ENCODE measurements at places on chromosomes 1 and 21. TPM values are rescaled to one million over a fixed set of nuclear protein-coding genes. Genes with fewer than 3 reads are reported as not detected.

DNA sequence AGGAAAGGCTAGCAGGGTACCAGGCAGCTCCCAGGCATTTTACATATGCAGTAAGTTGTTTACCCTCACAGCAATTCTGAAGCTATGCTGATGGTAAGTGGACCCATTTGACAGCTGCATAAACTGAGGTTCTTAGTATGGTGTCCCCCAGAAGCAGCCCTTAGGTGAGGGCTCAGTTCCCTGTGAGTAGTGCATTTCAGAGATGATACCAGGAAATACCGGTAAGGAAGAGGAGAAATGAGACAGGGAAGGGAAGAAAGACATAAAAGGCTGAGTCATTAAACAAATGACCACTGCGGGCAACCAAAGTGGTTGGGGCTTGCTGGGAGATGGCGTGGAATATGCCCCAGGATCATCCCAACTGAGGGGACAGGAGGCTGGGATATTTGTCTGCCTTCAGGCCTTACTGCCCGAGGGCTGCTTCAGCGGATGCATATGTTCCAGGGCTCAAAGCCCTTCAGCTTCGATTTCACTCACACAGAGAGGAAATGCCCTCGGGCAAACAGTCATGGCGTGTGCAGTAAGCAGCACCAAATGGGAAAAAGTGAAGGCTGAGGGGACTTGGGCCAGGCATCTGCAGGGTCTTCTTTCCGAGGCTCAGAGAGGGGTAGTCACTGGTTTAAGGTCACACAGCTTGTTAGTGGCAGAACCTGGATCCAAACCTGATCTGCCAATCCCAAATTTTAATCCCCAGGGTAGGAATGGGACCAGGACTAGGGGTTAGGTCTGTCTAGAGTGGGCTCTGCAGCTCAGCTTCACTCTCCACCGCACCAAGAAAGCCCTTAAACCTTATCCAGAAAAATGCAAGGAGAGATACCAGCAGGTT lies 133.7 kb upstream of the RUNX3 start:
- DNase-seq, result no peak

- no peak for DNase-seq
These were observed 2.7 kb upstream of the MIS18A start for GRCh38 chr21:32281531-32281930.

DNA sequence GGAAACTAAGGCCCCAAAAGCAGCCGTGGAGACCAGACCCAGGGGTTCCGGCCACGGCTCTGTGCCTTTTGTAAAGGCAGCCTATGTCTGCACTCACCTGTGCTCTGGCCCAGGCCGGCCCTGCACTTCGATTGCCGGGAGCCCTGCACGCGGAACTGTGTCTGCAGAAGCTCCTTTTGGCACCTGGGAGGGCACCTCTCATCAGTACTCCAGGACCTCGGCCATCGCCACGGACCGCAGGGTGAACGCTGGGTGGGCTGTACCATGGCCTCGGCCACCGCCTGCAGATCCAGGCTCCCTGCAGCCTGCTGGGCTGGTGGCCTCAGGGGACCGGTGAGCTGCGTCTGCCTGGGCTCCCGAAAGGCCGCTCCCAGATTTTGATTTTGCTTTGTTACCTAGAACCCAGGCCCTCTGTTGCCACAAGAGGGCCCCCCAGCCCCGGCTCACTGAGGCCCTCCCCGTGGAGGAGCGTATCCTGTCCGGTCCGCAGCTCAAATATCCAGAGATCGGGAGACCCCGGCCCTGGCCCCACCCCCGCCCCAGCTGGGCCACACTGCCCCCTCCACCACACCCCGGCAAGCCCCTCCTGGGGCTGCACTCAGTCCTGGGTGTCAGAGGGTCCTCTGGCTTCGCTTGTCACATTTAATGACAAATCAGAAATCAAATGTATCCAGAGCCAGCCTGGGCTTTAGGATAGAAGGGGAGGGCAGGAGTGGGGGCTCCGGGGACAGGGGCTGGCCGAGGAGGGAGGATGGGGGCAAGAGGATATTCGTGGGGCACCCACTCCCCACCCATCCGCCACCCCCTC lies 60.2 kb upstream of the PDE9A start:
- DNase-seq, result no peak

DNA sequence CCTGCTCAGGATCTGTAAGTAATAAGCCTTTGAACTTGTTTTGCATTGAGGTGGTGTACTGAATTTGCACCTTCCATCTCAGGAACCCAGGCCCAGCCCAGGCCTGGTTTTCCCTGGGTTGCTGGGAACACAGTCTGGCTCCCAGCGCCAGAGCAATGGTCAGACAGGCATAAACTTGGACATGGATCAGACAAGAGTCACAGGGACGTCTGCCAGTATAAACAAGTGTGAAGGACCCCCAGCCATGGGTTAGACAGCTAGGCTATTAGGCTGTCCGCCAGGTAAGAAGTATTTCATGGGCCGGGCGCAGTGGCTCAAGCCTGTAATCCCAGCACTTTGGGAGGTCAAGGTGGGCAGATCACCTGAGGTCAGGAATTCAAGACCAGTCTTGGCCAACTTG lies 5.5 kb downstream of the IFNLR1 start:
- no peak for DNase-seq

GRCh38 chr1:224559981-224560728 lies 56.0 kb upstream of the CNIH3 start:
- no peak for DNase-seq

DNA sequence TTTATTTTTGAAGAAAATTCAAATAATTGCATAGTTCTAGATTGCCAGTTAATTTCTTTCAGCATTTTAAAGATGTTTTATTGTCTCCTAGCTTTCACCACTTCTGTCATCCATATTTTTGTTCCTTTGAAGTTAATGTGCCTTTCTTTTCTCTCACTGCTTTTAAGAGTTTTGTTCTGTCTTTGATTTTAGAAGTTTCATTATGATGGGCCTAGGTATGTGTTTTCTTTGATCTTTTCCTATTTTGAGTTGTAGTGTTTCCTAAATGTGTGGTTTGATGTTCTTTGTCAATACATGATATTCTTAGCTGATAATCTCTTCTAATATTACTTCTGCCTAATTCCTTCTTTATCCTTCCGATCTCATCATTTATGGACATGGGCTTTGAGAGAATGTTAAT lies 378.7 kb downstream of the DISC1 start:
- no peak for DNase-seq

GRCh38 chr1:230464671-230465070 lies 38.5 kb upstream of the PGBD5 start:
- no peak for DNase-seq

DNA sequence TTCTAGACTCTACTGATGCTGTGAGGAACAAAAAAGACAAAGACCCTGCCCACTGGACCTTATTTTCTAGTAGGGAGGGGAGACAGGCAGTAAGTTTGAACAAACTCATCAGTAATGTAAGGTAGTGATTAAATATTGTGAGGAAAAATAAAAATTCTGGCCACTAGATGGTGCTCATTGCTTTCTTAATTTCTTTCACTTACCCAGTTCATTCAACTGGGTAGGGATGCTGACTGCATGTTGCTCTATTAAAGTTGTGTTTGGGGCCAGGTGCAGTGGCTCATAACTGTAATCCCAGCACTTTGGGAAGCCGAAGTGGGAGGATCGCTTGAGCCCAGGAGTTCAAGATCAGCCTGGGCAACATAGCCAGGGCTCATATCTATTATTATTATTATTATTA lies 6.3 kb upstream of the KYAT3 start:
- no peak for DNase-seq

DNA sequence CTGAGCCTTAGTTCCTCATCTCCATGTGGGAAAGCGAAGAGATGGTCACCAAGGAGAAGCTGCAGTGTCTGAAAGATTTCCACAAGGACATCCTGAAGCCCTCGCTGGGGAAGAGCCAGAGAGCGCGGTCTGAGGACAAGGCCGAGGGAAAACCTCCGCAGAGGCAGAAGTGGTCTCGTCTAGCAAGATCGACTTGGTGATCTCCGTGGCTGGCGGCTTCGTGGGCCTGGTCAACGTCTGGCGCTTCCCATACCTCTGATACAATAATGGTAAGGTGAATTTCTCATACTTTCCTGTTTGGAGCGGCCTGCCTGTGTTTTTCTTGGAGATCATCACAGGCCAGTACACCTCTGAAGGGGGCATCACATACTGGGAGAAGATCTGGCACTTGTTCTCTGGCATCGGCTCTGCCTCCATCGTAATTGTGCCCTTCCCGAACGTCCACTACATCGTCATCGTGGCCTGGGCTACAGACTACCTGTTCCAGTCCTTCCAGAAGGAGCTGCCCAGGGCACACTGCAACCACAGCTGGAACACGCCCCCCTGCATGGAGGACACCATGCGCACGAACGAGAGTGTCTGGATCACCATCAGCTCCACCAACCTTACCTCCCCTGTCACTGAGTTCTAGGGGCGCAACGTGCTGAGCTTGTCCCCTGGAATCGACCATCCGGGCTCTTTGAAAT lies 841.1 kb upstream of the TMPRSS15 start:
- no peak for DNase-seq

GRCh38 chr1:206116873-206117150 lies 376 bp downstream of the AVPR1B start:
- no peak for DNase-seq

DNA sequence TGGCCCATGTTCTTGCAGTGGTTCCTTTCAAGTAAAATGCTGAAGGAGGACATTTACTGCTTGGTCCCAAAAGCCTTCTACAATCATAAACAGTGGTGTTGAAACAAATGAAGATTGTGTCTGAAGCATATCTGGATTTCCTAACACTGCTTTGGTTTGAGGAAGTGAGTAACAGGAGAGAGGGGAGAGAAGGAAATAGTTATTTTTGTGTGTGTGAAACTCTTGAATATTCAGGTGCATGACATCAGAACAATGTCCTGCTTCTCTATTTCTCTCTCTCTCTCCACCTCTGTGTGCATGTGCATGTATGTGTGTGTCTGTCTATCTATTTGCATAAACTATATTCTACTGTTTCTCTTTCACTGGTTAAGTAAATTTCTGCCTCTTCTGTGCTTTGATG lies 61.4 kb upstream of the TNFSF18 start:
- DNase-seq, result no peak

DNA sequence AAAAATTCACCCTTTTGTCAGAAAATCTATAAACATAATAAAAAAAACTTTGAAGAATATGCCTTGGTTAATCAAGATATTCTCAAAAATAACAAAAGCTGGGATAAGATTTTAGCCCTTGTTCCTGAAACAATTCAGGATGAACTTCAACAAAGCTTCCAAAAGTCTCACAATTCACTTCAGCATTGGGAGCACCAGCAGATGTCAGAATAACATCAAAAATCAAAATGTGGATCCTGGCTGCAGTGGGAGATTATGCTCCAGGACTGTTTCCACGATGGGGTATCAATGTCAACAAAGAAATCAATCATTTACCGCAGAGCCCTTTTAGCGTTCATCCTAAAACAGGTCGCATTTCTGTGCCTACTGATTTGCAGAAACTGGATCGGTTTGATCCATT lies 35.2 kb downstream of the ZNF670 start:
- DNase-seq, result no peak

- DNase-seq, result no peak
These were observed 16.1 kb downstream of the EIF2B3 start for GRCh38 chr1:44970317-44970716.

GRCh38 chr21:34948157-34948556 lies 100.9 kb downstream of the RUNX1 start:
- DNase-seq, result no peak

DNA sequence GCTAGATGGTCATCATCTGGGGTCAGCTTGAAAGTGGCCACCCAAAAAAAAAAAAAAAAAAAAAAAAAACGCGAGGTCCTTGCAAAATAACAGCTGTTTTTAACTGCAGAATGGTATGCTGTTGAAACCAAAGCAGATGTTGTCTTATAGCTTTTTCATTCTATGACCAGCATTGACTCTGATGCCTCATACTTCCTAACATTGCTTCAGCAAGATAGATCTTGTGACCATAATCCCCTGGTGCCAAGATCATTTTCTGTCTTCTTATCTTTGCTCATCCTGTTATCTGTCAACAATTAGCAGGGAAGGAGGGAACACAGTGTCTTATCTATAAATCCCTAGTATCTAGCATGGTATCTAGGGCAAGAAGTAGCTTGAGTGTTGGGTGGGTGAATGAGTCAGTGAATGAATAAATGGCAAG lies 181.5 kb downstream of the PLPP3 start:
- DNase-seq, result peak; percentile 57

DNA sequence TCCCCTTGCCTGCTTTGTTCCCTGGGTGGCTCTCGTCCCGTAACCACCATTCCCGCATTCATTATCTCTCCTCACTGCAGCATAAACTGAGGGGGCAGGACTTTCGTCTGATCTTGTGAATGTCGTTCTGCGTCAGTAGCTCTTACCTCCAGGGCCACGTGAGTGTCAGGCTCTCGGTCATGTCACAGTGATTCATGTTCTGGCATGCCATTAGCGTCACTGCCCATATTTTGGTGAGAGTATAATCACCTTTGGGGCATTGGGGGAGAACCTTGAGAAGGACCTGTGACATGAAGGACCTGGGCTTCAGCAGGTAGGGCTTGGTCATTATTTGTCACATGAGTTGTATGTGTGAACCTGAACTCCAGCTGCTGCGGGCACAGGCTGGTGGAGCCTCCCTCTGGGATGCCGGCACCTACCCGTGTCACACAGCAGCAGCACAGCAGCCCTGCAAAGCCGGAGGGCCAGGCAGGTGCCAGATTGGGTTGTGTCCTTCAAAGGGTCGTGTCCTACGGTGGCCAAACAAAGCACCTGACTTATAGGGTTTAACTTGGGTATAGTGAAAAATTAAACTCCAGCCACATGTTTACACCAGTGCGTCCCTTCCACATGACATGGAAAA lies 68.5 kb downstream of the BACE2 start:
- DNase-seq, result no peak

- peak; percentile 62 for DNase-seq
These were observed 351.3 kb upstream of the SGIP1 start for GRCh38 chr1:66182551-66183178.

GRCh38 chr1:203440771-203441170 lies 34.8 kb upstream of the PRELP start:
- no peak for DNase-seq

DNA sequence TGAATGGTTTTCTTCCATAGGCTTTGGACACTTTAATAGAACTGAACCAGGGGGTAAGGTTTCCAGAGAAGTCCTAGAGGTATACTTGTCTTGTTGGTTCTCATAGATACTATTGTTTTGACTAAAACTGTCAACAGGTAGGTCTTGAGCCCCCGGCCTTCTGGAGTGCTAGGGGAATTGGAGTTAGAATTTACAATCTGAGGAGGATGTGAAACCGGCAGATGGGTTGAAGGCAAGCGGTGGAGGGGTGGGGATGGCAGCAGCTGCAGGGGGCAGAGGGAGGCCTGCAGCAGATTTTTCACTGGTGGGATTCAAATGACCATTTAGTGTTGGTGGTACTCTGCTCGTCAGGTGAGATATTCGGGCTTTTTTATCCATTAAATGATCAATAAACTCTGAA lies 4.3 kb upstream of the CD1D start:
- no peak for DNase-seq

The TBX19 gene
- 2.3 TPM for polyA plus RNA-seq

The NFIA gene
- 3.5 TPM for polyA plus RNA-seq

The FBLIM1 gene
- polyA plus RNA-seq, result 254 TPM

The PEAR1 gene
- 50.4 TPM for polyA plus RNA-seq

The DCDC2B gene
- polyA plus RNA-seq, result not detected

The GSTM5 gene
- 2.2 TPM for polyA plus RNA-seq

The TEX38 gene
- not detected for polyA plus RNA-seq

The MCOLN3 gene
- 0.20 TPM for polyA plus RNA-seq

The PDC gene
- not detected for polyA plus RNA-seq

All from BJ (cell line).